PC-9 (cell line): ENCODE measurements at places on chromosomes 1 and 21.

GRCh38 chr1:68276448-68276847 is 44.1 kb upstream of the WLS start:
- DNase-seq: no peak

- DNase-seq: no peak
Measured at GRCh38 chr1:157659576-157660247, 40.9 kb downstream of the FCRL3 start.

- no peak for DNase-seq
Measured at GRCh38 chr1:11058595-11059154, 1.1 kb downstream of the SRM start.

- DNase-seq: peak; percentile 79
Measured at GRCh38 chr21:45292399-45293219, 4.9 kb upstream of the POFUT2 start.

DNA sequence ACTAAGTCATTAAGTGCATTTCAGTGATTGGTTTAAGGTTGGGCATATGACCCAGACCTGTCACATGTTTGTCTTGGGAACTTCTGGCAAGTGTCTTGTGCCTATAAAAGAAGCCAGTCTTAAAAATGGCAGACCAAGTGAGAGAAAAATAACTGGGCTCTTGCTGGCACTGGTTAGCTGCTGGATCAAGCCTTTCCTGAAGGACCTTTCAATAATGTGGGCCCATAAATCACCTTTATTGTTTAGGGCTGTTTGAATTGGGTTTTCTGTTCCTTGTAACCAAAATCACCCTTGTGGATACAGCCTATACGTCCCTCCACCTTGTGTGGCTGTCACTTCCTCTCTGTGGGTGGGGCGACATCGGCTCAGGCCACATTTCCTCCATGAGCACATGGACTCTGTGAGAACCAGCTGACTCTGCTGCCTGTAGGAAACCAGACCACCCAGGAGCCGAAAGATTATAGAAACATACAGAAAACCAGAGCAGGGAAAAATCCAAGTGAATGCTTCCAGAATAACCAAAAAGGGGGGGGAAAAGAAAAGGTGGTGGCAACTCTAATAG is 25.6 kb upstream of the WNT4 start:
- DNase-seq: no peak

GRCh38 chr1:194889310-194889709 is 1702.9 kb upstream of the B3GALT2 start:
- DNase-seq: no peak
